ENCODE measurements at places on chromosomes 5 and 9.

GRCh38 chr5:170642066-170642735 lies 138.4 kb downstream of the KCNIP1 start:
- DNase-seq, result no peak

- DNase-seq, result no peak
Measured at GRCh38 chr5:87393331-87393730, 19.4 kb downstream of the CCNH start.

DNA sequence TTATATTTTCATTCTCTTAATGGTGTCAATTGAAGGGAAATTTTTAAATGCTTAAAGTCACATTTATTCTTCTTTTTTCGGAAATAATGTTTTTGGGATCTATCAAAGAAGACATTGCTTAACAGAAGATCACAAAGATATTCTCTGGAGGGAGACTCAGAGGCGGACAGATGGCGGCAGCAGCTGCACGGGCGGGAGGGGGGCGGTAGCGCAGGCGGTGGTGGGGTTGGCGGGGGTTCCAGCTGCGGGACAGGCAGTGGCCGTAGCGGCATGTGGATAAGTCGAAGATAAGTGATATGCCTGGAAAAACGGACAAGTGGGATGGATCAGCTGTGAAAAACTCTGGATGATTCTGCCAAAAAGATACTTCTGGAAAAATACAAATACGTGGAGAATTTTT lies 31.6 kb upstream of the ZDHHC11B start:
- DNase-seq, result no peak

DNA sequence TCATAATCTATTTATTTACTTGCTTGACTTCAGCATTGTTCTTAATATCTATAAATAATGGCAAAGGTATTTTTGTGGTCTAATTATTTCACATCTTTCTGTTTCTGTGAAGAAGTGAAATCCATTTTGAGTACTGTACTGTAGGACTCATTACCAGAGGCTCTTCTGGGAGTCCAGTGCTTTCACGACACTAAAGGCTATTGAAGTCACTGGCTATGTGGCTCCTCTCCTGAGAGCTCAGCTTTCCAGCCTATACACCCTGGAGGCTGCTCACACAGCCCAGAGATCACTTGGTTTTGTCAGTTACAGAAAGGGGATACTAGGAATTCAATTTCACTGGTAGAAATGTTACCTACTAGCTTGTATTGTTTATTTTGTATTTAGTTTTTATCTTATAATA lies 547.3 kb downstream of the TAF11L14 start:
- DNase-seq, result peak; percentile 16

GRCh38 chr5:16160706-16161105 lies 18.9 kb downstream of the MARCHF11 start:
- no peak for DNase-seq

Data from glutamatergic neuron (in vitro differentiated cells).